Gastroesophageal sphincter (tissue), 4 donors: ENCODE measurements at places on chromosomes 4 and X. TPM values are rescaled to one million over a fixed set of nuclear protein-coding genes. Genes with fewer than 3 reads are reported as not detected.

DNA sequence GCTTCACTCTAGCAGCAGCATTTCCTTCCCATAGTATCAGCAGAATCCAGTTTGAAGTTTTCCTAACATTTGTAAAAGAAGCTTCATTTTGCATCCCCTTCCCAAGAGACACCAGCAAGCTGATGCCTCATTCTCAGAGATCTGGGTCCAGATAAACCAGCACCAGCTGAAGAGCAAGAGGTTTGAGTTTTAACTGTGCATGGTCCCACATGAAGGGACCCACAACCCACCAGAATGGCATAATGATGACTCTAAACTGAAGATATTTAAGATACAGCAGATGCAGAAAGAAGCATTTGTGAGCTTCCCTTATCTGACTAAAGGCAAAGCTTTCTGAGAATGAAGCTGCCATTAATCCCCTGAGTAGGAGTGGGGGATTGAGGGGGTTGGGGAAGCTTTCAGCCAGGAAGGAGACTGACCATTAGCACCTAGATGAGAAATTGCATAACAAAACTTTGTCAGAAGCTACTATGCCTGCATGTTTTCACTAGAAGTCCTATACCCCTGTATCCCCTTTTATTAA lies 18.6 kb downstream of the NUDT6 start:
- ATAC-seq = no peak

DNA sequence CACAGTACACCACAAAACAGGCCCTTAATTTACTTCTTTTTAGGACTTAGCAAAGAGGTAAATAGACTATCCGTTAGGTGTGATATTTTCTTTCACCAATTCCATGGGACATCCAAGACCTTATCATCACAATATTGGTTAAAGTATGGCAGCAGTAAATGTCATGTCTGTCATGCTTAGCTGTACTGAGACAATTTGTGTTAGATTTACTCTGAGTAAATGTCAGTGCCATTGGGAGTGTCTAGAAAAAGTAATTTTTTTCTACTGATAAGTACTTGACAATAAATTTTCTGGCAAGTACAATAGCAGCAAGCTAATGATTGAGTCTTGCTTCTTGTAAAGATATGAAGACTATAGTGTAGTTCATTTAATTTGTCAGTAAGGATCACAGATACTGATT lies 756.1 kb downstream of the FAM133A start:
- ATAC-seq = no peak

GRCh38 chrX:147912093-147912801 lies 528 bp downstream of the FMR1 start:
- peak; percentile 21 for ATAC-seq

DNA sequence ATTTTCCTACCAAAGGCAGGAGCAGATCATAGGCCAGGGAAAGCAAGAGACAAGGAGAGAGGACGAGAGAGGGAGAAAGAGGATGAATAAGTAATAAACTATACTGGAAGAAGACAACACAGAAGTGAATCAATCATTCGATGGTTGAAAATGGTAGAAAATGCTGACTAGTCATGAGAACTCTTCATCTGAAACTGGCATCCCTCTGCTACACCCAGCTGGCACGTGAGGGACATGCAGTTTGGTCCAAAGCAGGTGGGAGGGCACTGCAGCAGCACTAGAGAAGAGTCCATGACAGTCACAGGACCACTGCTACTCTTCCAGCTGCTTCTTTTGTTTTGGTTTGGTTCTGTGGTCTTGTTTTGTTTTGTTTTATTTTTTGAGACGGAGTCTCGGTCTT lies 74.1 kb downstream of the AFAP1 start:
- no peak for ATAC-seq

- ATAC-seq = no peak
These were observed 98.2 kb downstream of the FRYL start for GRCh38 chr4:48681856-48682255.

GRCh38 chrX:68651110-68651509 lies 3.6 kb downstream of the STARD8 start:
- ATAC-seq = no peak

GRCh38 chr4:14130551-14130950 lies 503.0 kb upstream of the BOD1L1 start:
- ATAC-seq = no peak

- ATAC-seq = no peak
These were observed 841.3 kb downstream of the PDHA2 start for GRCh38 chr4:96681218-96681617.

- ATAC-seq = peak; percentile 63
These were observed 27.1 kb upstream of the NSUN7 start for GRCh38 chr4:40722576-40723161.

DNA sequence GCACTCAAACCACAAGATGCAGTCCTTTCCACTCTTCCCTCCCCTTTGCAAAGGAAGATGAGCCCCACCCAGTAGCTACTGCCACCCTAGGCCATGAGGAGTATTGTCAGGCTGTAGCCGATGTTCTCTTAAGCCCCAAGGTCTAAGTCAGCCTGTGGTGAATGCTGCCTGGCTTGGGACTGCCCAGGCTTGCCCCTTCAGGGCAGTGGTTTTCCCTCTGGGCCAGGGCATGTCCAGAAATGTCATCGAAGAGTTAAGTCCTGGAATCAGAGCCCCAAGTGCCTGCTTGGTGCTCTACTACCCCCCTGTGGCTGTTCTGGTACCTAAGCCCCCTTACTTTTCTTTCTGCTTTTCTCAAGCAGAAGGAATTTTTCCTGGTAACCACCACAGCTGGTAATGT lies 11.8 kb upstream of the PGK1 start:
- ATAC-seq = no peak

DNA sequence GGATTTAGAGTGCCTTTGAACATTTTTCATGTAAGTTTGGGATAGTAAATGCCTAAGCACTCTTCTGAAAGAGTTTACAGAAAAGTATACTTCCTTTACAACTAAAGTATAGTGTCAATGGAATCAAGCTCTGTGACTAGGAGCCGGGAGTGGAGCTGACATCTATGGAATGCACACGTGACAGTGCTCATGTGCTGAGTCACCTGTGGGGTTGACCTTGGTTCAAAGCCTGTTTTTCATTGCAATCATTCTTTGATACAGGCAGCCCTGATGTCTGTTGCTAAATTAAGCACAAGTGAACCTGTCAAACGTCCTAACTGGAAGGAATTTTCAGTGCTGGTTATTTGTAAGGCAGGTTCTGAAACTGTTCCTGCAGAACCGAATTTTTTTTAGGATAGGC lies 82.5 kb downstream of the GPAT3 start:
- peak; percentile 88 for ATAC-seq

DNA sequence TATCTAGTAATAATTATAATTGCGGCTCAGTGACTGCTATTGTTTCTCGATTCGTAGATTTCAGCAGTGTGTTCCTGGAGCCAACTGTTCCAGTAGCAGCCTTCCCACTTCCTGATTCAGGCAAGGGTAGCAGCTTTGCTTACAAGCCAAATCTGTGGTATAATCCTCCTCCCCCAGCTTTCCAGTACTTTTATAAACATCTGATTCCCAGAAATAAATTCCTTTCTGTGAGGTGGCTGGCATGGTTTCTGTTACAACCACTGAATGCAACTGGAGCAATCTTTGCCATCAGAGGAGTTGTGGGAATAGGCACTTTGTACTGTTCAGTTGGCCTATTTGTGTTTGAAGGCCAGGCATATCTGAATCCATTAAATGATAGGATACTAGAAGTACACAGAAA lies 80.0 kb downstream of the GLRA3 start:
- no peak for ATAC-seq

DNA sequence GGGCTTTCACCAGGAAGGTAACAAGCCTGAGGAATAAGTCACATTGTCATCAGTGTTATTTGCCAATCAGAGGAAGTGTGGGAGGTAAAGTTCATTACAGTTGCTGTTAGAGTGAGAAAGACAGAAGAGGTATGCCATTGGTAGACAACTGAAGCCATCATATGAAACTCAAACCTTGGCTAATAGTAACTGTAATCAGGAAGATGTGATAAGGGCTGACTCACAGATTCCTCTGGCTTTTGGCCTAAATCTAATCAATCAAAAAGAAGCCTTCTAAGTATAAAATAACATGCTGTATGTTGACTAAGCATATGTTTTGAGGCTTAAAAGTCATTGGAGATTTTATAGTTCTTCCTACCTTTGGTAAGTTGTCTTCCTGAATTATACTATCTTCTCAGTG lies 242.8 kb downstream of the PCDH7 start:
- no peak for ATAC-seq

The TEX11 gene
- total RNA-seq = not detected

The KLHL5 gene
- 57.5 TPM for total RNA-seq

The UBQLN2 gene
- total RNA-seq = 40.6 TPM

The IQCM gene
- not detected for total RNA-seq

The PLK4 gene
- 0.67 TPM for total RNA-seq

The ARX gene
- not detected for total RNA-seq
